ENCODE measurements at places on chromosomes 4 and X.

DNA sequence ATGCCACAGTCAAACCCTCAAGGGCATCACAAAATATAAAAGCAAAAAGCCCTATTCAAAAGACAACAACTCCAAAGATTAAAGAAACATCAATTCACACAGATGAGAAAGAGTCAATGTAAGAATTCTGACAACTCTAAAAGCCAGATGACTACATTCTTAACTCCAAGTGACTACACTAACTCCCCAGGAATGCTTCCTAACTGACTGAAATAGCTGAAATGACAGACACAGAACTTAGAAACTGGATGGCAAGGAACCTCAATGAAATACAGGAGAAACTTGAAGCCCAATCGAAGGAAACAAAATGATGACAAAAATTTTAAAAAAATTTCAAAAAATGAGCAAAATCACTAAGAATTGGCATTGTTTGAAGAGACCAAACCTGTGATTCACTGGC is 1047.6 kb upstream of the PCDH10 start:
- no peak for DNase-seq

- DNase-seq = no peak
Observed at GRCh38 chrX:7050271-7050670, 97.2 kb upstream of the STS start.

- DNase-seq = no peak
Observed at GRCh38 chr4:94428884-94429283, 22.9 kb upstream of the PDLIM5 start.

GRCh38 chr4:121998024-121998423 is 46.2 kb upstream of the TRPC3 start:
- no peak for DNase-seq

- no peak for DNase-seq
Observed at GRCh38 chr4:108371282-108371681, 202.6 kb upstream of the LEF1 start.

DNA sequence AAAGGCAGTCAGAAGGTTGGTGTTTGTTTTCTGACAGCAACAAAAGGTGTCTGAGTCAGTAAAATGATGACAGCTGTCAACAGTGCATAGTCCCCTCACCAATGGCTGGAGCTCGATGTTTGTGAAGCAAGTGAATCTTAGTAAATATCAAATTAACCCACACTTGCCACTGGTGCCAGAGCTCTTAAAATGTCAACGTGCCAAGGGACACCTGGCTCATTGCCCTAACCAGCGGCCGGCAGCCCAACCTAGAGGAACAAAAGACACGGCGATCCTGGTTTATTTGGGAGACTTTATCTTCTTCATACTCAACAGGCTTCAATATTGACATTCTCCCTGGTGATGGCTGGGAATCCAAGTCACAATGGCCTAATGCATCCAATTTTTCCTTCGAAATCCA is 143.4 kb downstream of the CPEB2 start:
- DNase-seq = no peak

DNA sequence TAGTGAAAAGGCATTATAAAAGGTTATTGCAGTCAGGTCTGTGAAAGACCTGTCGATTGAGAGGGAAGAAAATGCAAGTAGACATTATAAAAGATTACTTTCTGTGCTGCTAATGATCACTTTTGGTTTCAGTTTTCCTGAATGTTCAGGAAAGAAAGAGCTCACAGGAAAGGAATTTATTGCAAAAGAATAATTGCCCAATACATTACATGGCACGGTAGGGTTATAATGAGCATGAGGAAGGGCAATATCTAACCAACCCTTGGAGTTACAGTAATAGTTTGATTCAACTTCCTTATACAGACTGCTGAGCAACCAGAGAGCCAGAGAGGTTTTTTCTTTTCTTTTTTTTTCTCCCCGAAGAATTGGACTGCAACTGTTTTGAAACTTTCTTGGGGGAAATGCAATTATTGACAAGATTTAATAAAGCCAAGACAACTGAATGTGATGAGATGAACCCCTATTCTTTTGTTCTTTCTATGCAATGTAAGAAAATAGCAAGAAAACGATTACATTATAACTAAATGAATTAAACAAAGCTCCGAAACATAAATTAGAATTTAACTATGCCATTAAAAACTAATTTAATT is 247.0 kb downstream of the C4orf33 start:
- DNase-seq = no peak

GRCh38 chr4:154189346-154189745 is 302.3 kb downstream of the DCHS2 start:
- DNase-seq = no peak

DNA sequence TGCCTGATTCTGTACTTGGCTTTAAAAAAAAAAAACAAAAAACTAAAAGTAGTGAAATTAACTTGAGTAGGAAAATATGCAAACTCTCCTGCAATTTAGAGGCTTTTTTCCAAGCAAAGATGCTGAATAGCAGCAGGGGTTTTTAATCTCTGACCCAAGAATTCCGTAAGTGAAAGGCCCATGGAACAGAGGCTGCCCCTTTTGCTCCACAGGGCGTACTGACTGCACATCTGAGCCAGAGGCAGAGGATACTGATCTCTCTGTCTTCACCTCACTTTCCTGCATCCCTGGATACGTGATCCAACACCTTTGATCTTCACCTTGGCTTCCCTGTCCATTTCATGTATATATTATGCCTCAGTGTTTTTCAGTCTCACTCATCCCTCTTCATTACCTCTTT is 3.9 kb downstream of the FAM149A start:
- DNase-seq = no peak

- DNase-seq = no peak
Observed at GRCh38 chr4:156038772-156039171, 85.1 kb upstream of the CTSO start.

DNA sequence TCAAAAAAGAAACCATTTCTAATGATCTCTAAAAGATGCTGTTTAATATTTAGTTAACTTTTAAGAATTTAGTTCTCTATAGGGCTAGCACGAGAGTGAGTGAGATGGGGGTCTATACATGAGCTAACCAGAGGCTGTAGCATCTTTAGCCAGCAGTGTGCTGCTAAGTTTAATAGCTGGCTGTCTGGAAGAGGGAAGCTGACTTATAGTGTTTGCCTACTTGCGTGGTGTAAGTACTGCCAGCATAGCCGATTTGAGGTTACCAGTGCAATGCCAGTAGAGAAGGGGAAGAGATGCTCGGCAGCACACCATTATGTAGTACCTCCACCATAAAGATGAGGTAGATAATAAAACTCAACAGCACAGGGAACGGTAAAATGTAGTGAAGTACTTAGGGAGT is 47.1 kb upstream of the TMEM131L start:
- DNase-seq = no peak

- DNase-seq = no peak
Observed at GRCh38 chr4:38526412-38526811, 137.6 kb upstream of the KLF3 start.

GRCh38 chr4:28469886-28470285 is 1609.2 kb downstream of the STIM2 start:
- DNase-seq = no peak

Measured in iPS DF 6.9 (cell line).